Nephron progenitor cell (in vitro differentiated cells): ENCODE measurements at places on chromosomes 3 and 15.

DNA sequence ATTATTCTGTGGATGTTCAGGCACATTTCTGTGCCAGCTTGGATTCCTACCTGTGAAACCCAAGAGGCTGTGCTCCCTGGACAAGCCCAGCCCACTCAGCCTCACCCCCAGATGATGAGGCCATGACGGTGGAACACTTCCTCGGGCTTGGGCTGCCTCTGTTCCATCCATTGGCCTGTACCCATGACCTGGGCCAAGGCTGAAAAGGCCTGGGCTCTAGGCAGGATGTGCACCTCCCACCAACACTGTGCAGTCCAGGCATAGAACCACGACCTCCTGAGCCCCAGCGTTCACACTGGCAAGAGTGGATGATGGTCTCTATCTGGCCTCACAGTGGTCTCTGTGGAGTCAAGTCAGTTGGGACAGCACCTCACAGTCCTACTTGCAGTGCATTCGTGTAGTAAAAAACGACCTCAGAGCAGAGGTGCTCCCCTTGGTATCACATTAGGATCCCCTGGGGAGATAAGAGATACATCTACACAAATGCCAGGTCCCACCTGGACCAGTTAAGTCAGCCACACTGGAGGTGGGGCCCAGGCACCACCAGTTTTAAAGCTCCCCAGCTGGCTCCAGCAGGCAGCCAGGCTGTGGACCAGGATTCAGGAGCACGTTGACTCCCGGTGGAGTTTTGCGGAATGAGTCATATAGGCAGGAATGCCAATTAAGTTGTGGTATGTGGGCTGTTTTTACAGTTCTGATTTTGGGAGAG, 39.0 kb upstream of the IGF1R start:
- DNase-seq, result no peak

- DNase-seq, result no peak
Observed at GRCh38 chr3:66479532-66479947, 21.3 kb downstream of the LRIG1 start.

DNA sequence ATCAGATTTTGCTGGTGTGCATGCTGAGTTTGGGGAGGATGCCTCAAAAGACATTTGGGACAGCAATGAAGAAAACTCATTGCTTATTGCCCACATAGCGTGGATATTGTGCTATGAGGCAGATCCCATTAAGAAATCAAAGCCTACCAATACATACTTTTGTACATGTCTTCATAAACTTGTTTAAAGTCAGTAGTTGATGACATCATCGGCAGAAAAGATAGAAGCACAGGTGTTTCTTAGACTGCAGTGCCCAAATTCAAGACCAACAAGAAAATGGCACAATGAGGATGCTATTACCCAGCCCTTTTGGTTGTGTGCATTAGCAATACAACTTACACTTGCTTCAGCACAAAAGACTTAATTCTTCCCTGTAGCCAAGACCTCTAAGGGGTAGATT, 428.7 kb upstream of the RARB start:
- DNase-seq, result no peak

DNA sequence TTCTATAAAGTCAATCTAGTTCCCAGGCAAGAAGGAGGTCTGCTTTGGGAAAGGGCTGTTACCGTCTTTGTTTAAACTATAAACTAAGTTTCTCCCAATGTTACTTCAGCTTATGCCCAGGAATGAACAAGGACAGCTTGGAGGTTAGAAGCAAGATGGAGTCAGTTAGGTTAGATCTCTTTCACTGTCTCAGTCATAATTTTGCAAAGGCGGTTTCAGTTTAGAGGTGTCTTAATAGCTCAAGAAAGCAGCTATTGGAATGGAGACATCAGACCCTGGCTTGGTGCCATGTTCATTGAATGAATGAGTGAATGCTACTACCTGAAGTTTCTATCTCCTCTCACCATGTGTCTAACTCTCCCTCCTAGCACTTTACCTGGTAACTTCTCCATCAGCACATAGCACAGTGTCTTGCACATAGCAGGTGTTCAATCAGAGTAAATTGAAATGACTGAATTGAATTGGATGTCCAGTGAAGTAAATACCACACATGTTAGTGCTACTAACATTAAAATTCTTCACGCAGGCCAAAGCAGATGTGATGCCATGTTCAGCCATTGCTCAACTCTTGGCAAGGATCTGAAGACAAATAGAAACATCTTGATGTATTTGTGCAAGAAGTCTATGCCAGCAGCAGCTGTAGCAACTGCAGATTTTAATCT, 28.2 kb downstream of the CLEC3B start:
- no peak for DNase-seq

- no peak for DNase-seq
Observed at GRCh38 chr3:80606073-80606472, 838.3 kb upstream of the ROBO1 start.

DNA sequence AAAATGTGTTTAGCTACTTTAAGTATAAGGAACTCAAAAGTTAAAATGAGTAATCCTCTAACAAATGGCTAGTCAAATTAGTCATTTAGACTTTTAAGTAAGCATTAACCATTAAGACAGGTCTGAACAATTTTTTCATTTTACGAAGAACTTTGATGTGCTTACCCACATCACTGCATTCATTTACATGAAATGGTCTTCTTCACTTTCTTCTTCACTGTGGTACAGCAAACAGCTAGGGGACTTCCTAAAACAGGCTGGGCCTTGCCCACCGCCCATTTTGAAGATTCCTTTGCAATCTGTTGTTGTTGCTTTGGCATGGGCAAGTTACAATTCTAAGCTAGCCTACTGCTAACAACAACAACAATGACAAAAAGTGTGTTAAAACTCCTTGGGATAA, 67.4 kb downstream of the CBLB start:
- no peak for DNase-seq

DNA sequence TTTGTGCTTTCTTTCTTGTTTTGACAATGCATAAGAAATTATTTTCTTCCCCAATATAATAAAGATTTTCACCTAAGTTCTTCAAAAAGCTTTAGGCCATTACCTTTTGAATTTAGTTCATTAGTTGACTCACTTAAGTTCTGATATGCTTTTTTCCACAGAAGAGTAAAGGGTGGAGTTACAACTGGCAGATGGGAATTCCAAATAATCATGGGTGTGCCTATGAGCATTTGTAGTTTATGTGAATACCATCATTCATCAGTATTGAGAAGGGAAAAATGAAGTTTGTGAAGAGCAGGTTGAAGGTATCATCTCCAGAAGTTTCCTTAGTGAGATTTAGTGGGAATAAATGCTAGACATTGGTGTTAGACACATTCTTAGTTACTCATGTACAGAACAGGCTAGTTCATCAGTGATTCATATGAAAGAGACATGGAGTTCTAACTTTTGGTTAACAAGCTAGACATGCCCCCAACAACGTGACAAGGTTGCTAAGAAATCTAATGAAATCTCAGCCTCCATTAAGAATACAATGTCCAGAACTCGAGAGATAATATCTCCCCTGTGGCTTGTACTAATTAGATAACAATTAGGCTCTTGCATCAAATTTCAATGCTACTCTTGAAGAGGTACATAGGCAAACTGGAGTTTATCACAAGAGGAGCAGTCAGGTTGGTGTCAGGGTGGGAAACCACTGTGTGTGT, 16.9 kb upstream of the ALCAM start:
- DNase-seq, result no peak

DNA sequence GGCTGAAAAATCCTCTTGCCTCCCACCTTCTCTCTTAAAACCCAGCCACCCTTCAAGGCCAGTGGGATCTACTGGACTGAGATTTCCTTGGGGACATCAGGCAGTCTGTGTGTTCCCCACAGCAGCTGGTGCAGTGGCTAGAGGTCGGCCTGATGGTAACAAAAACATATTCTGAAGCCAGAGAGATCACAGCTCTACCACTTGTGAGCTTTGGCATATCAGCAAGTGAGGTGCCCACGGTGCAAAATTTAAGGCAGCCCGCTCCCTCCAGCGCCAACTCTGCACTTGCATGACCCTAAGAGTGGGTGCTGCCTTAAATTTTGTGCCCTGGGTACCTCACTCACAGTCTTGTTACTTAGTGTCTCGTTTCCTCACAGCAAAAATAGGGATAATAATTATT, 97.2 kb downstream of the MESD start:
- no peak for DNase-seq

DNA sequence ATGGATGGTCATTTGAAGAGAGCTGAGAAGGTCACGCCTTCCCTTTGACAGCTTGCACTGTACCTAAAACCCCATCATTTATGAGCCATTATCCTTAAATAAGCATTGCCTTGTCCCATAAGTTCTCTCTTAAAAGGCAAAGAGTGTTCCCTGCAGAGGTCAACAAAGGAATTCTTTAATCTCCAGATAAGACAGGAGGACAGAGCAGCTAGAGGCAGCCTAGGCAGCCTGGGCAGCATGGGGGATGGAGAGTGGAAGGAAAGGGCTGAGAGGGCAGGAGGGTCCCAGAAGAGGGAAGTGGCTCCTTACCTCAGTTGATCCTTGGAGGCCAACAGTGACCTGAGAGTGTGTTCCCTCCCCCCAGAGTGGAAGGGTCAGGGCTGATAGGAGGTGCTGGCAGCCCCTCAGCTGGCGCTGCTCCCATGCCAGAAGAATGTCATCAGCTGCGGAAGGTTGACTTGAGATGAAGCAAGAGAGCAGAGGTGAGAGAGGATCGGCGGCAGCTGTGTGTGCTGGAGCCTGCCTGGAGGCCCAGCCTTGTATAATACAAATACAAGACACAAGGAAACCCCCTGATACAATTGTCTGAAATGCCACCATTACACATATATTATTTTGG, 12.8 kb downstream of the KBTBD13 start:
- DNase-seq, result no peak

DNA sequence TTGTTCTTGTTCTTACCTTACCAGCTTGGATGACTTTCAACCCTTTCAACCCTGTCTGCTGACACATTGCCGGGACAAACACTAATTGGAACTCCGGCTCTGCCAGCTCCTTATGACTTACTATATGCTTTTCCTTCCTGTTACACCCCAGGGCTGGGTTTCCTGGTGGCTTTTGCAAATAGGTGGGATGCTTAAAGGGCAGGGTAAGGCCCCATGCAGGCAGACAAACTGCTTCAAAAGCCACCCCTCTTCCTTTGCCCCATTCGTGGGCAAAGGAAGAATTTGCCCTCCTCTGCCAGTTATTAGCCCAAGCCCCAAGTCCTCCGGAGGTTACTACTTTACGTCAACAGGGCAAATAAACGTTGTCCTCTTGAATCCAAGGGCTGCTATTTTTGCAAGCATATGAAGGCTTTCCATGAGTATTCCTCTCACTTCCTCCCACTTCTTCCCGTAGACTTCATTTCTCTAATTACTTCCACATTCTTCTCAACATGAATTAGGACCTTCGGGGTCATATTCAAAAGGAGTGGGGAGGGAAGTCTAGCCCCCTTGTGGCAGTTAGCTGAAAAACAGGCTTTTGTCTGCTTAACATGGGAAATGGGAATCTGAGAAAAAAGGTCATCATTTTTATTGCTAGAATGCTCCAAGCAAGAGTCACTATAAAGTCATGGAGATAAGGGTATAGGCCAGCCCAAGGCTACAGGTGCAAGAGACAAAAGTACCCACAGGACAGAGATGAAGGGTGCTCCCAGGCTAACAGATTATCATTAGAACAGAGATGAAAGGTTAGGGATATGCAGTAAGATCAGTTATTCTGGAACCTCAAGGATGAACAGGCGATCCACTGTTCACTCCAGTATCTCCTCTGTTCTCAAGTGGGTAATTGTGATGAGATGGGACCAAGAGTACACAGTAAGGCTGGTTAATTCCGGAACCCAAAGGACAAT, 56.3 kb upstream of the FSTL1 start:
- peak; percentile 43 for DNase-seq

- DNase-seq, result no peak
Observed at GRCh38 chr3:125172346-125172745, 40.2 kb downstream of the SLC12A8 start.

DNA sequence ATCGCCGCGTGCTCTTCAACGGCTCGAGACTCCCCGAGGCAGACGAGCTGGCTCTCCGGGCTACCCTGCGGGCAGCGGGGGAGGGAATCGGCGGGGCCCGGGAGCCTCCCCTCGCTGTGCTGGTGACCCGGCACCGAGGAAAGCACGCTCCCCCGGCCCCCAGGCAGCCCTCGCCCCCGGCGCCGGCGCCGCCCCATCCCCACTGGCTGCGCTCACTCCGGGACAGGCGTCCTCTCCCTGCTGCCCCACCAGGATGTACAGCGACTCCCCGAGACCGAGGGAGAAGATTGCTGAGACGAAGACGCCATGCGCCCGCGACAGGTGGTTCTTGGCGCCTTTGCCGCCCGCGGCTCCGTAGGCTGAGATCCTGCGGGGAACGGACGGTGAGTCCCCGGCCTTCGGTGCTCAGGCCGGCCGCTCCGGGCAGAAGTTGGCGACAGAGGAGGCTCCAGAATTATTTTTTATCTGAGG, 1.7 kb downstream of the LTK start:
- peak; percentile 41 for DNase-seq

- no peak for DNase-seq
Observed at GRCh38 chr3:70607469-70607868, 295.0 kb upstream of the MDFIC2 start.

DNA sequence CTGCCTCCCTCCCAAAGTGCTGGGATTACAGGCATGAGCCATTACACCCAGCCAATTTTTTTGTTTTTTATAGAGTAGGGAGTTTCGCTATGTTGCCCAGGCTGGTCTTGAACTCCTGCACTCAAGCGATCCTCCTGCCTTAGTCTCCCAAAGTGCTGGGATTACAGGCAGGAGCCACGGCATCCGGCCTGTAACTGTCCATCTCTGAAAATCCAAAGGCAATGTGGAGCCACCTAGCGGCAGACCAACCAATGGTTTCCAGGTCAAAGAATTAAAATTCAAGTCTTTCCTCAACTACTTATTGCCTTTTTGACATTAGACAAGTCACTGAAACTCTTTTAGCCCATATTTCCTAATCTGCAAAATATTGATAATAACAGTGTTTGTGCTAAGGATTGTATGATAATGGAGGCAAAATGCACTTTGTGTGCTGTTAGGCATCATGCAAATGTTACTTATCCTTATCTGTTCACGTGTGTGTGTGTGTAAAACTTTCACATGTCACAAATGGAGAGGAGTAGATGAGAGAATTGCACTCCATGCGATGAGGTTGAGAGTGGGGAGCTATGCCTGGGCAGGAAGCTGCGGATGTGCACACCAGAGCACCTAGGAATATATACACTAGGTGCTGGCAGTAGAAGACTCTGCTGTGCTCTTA, 48.7 kb downstream of the COL8A1 start:
- peak; percentile 73 for DNase-seq

- DNase-seq, result no peak
Observed at GRCh38 chr3:170301405-170301804, 56.1 kb upstream of the SKIL start.

GRCh38 chr3:178971614-178972013, 100.0 kb downstream of the ZMAT3 start:
- no peak for DNase-seq

DNA sequence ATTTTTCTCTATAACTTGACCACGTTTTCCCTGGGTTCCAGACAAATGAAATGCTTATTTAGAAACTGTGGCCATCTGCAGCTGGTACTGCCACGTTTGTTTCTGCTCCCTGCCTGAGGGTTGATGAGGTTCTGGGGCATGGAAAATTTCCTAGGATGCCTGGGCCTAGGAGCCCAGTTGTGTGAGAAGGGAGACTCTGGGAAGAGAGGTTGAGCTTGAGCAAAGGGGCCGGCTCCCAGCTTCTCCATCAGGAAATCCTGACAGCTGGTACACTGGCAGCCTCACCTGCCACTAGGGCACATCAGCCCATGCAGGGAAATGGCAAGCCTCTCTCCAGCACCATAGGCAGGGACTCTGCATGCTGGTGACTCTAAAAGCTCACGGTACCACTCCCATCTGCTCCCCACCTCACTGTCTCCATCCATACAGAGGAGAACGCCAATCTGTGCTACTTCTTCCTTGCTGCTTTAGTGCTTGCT, 165.4 kb upstream of the PPP2R3A start:
- no peak for DNase-seq
